ENCODE measurements at places on chromosomes 4 and X.

DNA sequence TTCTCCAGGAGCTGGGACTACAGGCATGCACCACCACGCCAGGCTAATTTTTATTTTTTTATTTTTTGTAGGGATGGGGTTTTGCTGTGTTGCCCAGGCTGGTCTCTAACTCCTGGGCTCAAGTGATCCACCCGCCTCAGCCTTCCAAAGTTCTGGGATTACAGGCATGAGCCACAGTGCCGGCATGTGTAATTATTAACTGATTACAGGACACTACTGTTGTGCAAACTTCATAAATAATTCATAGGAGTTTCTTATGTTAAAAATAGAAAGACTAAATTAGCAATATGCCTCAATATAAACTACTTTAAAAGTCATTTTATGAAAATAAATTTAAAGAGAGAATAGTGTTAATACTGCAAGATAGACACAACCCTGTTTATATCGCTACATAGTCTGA, 221.9 kb downstream of the SNCA start:
- DNase-seq, result no peak

- no peak for DNase-seq
Observed at GRCh38 chr4:3250956-3251690, 2.2 kb downstream of the MSANTD1 start.

DNA sequence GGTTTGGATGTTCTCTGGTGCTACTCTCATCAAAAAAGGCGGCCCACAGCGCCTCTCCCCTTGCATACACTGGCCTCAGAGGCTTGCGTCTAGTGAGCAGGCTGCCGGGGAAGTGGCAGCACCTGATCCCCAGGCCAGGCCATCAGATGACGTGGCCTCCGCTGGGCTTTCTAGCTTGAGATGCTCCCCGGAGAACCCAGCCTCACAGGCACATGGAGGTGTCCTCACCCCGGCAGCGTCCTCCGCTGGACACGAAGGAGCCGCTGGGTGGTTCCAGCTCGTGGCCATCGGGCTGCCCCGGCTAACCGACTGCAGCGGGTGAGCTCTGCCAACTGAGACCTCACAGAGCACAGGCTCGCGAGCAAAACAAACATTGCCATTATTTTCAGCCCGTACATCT, 12.8 kb downstream of the IRAK1 start:
- DNase-seq, result no peak

DNA sequence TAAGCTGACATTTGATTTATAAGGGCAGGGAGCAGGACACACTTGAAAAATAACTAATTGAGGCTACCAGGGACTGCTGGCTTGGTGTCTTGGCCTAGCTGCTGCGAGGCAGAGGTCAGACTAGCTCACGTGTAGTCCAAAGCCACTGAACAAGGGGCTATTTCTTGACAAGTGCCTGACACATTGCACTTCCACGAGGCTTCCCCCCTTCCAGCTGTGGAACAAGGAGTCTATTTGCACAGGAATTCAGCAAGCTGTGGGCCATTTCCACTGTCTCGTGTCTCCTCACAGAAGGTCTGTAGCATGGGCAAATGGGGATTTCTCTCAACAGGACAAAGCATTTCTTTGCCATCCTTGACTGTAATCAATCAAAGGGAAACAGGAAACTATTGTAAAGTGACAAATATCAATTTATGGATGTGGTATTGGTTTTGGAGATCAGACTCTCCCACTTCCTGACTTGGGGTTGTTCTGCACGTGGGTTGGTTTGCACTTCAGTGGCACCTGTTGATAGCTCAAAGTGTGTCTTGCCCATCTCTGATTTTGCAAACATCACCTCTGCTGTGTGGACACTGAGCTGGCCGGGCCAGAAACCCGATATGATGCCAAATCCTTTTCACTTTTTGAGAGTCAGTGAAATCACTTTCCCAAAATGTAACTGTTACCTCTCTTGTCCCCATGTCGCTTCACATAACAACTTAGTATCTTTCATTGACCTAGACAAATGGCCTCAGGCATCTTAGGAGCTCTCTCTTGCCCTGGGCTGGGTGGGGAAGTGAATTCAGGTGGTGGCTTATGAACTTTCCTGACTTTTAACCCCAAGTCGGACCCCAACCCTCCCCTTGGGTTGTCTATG, 107.4 kb upstream of the MAMLD1 start:
- DNase-seq, result no peak

- no peak for DNase-seq
Observed at GRCh38 chrX:11553594-11553993, 112.1 kb downstream of the ARHGAP6 start.

GRCh38 chr4:17490575-17491059, 21.3 kb downstream of the QDPR start:
- no peak for DNase-seq

DNA sequence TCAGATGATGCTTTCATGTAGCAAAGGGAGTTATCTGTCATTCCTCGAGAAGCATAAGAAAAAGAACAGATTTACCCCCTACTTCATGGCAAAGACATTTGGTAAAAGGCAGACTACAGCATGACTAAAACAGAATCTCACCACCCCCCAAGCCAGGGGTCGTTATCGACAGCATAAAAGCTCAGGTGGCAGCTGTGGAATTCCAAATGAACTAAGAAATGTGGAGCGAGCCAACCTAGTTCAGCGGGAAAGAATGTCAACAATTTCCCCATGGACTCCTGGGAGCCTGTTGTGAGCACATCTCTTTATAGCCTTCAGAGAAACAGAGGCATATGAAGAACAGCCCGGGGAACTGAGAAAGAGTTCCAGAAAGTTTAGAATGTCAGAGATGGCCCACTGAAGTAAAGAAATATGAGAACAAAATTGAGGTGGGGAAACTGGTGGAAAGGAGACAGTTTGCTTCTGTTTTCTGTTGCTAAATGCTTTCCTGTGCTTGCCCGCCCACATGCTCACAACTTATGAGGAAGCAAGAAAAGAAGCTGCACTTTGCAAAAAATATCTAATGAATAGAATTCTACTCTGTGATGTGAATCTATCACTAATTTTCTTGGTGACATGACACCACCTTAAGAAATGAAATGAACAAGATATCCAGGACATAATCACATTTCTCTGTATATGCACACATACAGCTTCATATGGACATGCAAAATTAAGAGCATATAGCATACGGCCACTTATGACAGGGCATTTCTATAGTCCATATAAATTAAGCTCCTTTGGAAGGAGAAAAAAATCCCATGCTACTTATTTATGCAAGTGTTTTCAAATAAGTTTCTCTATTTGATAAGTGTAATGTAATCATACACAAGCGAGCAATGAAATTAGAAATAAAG, 135.3 kb upstream of the MID1 start:
- DNase-seq, result no peak

DNA sequence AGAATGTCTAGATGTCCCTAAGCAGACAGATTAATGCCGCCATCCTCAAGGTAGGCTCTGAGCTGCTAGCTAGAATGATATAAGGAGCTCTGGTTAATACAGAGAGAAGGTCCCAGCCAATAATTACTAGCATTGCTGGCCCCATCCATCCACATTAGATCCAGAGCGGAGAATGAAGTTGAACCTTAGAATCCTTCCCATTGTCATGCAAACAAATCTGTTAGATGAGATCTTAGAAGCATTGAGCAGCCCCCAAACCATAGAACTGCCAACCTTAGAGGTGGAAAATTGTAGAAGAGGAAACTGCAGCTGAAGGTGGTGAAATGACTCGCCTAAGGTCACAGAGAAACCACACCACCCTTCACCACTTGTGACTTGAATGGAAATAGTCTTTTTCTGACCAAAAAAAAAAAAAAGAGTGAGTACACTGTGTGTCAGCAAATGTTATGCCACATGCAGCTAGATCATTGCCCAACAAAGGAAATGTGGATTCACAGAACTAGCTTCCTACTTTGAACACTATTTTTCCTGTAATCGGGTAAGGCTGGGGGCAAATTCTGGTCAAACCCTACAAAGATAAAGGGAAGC, 162.1 kb downstream of the SMIM20 start:
- DNase-seq, result no peak

DNA sequence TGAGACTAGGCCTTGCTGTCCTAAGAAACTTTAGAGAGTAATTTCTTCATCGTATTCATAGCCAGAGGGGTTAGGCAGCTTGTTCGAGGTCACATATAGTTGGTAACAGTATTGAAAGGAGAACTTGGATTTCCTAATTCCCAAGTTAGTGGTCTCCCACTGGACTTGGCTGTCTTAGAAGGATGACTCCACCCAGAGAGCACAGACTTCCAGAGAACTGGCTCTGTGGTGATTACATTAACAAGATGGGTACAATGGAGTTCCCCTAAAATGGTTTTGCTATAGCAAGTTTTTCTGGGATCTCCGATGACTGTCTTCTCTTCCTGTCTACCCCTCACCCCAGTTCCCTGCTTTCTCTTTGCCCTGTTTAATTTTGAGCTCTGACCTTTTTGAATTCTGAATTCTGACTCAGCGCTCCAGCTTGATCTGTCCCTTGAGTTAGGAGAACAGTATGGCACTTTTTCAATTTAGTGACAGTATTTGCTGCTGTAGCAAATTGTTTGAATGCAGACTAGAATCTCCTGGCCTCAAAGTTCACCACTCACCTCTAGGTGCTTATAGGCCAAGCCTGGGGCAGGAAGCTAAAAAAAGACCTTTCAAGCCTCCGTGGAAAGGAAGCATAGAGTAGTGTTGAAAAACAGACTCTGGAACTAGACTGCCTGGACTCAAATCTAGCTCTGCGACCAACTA, 6.9 kb downstream of the MSN start:
- DNase-seq, result no peak
